ENCODE measurements at places on chromosomes 2 and 18.

DNA sequence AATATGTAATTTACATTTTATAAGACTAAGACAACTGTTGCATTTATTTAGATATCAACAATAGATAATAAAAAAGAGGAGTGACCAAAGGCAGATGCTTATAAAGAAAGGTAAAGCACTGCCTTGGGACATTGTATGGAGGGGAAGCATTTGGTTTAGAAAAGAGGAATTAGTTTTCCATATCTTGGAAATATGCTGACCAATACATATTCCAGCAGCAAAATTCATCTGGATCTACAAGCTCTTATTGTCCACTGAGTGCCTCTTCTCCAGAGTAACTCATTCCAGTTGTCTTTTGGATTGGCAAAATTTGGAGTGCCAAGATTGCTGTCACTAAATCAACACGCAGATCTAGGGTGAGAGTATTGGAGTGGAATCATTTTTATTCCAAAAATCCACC, 8.9 kb upstream of the VPS4B start:
- DNase-seq = no peak

DNA sequence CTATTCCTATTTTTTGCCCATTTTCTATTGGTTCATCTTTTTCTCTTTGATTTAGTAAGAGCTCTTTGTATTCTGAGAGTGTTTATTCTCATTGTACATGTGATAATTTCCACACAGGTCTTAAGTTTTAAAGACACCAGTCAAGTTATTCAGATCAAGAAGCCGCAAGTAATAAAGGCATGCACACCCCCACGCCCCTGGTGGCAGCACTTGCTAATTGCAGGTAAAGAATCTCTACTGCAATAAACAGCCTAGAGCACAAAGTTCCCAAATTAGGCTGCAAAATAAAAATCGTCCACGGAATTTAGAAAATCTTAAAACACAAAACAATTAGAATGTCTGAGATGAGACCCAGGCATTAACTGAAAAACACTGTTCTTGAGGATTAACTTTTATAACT, 45.2 kb downstream of the ST3GAL5 start:
- DNase-seq = peak; percentile 45

DNA sequence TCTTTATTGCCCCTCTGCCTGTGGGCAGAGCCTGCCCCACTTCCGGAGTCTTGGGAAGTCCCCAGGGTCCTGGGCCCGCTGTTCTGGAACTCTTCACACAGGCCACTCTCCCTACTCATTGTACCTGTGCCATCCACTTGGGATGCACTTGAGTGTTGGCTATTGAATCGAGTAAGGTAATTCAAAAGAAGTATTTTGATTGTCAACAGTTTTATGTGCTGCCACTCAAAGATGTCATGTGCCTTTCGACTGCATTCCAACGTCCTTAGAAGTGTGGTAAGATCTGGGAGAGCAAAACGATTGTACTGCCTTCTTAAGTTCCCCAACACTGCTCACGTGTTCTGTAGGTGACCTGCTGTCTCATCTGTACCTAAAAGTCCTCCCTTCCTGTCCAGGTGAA, 77.0 kb upstream of the SMIM21 start:
- DNase-seq = no peak

GRCh38 chr2:227623226-227623625, 5.9 kb downstream of the SCYGR4 start:
- peak; percentile 6 for DNase-seq

- DNase-seq = no peak
These were observed 169.4 kb upstream of the UNC80 start for GRCh38 chr2:209602259-209602658.

Data from suppressor macrophage treated with lipopolysaccharide for 4 hours (primary cell).